Cerebellar nuclear complex (tissue), 1 donor: ENCODE measurements at places on chromosomes 2 and 18.
A peak's percentile ranks its signal among the peaks of the same experiment; 100 is the strongest.

DNA sequence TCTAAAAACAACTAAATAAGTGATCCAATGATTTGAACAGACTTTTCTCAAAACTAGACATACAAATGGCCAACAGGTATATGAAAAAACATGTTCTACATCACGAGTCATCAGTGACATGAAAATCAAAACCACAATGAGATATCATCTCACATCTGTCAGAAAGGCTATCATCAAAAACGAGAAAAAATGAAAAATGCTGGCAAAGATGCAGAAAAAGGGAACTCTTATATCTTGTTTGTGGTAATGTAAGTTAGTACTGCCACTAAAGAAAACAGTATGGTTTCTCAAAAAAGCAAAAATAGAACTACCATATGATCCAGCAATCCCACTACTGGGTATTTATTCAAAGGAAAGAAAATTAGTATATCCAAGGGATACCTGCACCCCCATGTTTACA lies 255.3 kb upstream of the FBXO11 start:
- no peak for DNase-seq

- no peak for DNase-seq
These were observed 18.1 kb downstream of the ARHGAP28 start for GRCh38 chr18:6747646-6748045.

GRCh38 chr18:57089702-57090101 lies 57.2 kb upstream of the BOD1L2 start:
- no peak for DNase-seq

- no peak for DNase-seq
These were observed 44.8 kb downstream of the RMP24 start for GRCh38 chr18:36017232-36017631.

DNA sequence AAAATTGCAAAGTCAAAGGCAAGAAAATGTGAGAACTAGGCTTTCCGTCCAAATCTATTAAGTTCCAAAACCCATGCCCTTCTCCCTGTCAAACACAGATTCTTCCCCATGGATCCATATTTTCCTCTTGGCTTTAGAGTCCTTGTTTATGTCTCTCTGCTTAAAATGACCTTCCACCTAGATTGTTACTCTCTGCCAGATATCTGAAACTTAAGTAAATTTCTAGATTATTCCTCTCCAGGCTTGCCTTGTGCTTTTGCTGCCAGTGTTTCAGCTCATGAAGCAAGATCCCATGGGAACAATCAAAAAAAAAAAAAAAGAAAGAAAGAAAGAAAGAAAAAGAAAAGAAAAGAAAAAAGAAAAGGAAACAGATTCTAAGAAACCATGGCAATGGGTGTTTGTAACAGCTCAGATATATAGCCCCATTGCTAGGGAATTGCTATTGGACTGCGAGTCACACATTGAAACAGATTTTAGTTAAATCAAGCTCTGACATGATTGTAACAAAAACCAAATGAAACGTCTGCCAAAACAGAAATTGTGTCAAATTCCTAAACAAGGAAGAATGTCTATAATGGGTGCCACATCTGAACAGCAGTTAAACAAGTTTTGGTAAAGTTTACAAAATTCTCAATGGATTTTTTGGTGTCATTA lies 660.7 kb upstream of the CNTNAP5 start:
- DNase-seq, result no peak

DNA sequence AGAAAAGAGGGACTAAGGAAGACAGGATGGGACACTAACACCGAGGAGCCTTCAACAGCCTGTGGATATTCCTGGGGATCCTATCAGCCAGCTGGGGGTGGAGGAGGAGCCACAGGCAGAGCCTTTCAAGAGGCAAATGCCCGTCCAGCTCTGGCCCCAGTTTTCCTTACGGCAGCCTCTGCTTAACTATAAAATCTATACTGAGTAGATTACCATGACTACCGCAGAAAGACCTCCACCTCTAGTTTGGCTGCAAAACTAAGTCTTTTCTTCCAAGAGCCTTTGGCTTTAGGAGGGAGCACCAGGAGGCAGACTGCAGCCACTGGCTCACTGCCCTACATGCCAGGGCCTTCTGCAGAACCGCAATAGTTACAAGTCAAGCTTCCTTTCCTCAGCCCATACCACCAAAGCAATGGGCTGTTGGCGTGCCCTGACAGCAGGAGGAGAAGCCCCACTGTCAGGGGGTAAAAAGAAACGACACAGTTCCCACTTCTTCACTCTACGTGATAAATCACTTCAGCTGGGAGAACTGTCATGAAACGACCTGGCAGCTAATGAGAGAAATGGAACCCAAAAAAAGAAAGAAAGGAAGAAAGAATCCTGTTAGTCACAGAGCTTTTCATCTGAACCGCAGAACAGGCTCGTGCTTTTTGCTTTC lies 25.1 kb upstream of the CREB1 start:
- peak; percentile 19 for DNase-seq

- DNase-seq, result no peak
These were observed 19.1 kb downstream of the NETO1 start for GRCh38 chr18:72848503-72849237.

GRCh38 chr2:3267869-3268704 lies 109.5 kb downstream of the EIPR1 start:
- no peak for DNase-seq

DNA sequence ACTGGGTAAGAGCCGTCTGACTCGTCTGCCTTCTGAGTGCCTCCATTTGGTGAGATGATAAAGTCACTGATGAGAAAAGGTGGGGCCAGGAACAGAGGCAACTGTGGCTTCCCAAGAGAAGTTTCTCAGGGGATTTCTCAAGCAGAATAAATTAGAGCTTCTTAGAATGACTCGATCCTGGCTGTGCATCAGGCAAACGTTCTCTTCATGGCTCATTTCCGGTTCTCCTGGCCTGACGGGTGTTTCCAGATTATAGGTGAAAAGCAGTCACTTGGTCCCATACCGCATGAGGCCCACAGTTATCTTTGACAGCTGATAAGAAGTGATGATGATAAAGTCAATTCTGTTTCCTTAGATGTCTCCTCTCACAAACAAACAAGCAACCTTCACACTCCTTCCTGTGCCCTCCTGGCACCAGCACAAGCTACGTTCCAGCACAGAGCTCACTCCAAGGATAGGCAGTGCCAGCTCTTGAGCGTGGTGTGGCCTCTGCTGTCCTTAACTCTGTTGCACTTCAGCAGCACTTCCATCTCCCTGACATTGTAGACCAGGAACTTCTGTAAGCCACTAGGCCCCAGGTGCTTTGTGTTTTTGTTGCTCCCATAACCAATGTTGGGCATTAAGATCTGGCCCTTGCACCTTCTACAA lies 37.8 kb upstream of the KCNF1 start:
- no peak for DNase-seq

- no peak for DNase-seq
These were observed 401.6 kb upstream of the FSIP2 start for GRCh38 chr2:185337033-185337432.

- no peak for DNase-seq
These were observed 659 bp downstream of the ZNF142 start for GRCh38 chr2:218658671-218659257.

DNA sequence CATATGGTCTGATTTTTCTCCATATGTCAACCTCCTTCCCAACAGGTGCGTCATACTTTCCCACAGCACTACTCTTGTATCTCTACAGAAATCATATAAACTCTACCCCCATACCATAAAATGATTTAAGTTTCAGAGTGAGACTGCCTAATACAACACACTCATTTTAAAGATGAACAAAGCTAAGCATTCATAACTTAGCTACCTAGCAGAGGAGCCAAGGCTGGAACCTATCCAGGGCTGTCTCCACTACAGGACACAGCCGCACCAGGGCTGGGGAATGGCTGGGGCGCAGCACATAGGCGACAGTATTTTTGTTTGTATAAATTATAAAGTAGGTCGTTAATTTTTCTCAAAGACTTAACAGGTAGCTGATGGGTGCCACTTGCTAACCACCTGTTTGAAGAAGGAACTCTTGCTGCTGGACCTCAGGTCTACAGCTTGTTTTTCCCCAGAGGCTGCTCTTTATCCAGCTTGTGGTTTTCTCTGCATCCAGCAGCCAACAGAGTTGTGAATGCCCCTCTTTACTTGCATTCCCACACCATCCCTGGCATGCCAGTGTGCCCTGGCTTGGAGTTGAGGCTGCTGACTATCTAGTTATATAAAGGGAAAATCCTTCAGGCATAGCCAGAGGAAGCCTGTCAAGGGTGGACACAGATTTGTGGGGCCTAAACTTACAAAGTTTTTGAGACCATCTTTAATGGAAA lies 62.0 kb downstream of the HNRNPLL start:
- no peak for DNase-seq

GRCh38 chr2:150097901-150098531 lies 389.5 kb downstream of the RND3 start:
- DNase-seq, result no peak

DNA sequence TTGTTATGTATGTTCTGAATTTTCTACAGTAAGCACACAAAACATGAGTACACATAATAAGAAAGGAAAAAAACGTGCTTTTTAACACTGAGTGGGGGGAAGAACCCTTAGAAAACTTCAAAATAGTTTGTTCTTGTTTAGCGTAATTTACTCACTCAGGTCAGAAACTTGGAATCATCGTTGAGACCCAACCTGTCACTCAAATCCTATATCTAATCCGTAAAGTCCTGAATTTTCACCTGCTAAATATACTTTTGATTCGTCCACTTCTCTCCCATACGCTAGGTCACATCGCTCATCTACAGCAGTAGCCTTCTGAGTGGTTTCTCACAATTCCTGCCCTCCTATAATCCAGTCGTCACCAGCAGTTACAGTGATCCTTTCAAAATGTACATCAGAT lies 767 bp downstream of the TPRKB start:
- DNase-seq, result no peak

GRCh38 chr2:8986327-8986976 lies 17.0 kb downstream of the MBOAT2 start:
- no peak for DNase-seq

DNA sequence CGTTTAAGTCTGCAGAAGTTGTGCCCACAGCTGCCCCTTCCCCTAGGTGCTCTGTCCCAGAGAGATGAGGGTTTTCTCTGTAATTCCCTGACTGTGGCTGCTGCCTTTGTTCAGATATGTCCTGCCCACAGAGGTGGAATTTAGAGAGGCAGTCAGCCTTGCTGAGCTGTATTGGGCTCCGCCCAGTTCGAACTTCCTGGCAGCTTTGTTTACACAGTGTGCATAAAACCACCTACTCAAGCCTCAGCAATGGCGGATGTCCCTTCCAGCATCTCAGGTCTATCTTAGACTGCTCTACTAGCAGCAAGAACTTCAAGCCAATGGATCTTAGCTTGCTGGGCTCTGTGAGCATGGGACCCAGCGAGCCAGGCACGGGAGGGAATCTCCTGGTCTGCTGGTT lies 48.1 kb downstream of the LHCGR start:
- no peak for DNase-seq

- no peak for DNase-seq
These were observed 158.9 kb downstream of the PRPF40A start for GRCh38 chr2:152558158-152558984.

- no peak for DNase-seq
These were observed 57.4 kb upstream of the LRRTM1 start for GRCh38 chr2:80361904-80362303.

DNA sequence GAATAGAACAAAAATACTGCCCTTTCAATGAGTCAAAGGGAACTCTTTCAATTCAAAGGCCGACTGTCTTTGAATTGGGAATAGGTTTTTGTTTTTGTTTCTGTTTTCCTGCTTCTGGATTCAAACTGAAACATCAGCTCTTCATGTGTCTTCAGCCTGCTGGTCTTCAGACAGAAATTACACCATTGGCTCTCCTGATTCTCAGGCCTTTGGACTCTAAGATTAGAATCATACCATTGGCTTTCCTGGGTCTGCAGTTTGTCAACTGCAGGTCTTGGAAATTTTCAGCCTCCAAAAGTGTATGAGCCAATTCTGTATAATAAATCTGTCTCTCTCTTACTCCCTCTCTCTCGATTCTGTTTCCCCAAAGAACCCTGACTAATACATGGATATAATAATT lies 31.1 kb downstream of the CTLA4 start:
- no peak for DNase-seq

DNA sequence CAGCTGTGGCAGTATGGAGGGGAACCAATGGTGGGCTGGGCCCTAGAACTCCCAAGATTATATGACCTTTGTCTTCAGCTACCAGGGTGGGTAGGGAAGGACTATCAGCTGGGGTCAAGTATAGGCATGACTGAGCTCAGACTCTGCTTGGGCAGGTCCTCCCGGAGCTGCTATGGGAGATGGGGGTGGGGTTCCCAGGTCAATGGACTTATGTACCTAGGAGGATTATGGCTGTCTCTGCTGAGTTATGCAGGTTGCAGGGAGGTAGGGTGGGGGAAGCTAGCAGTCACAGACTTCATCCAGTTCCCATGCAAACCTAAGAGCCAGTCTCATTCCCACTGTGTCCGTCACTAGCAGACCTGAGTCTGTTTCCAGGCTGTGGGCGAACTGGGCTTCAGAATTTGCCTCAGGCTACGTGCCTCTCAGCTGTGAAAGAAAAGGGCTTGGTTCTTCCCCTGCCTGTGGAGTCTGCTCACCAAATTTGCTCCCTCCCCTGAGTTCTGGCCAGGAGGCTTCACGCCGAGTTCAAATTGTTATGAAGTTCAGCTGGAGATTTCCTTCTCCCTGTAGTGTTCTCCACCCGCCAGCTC lies 985.8 kb upstream of the NRXN1 start:
- no peak for DNase-seq

- DNase-seq, result no peak
These were observed 377.6 kb upstream of the NETO1 start for GRCh38 chr18:73245345-73245744.

DNA sequence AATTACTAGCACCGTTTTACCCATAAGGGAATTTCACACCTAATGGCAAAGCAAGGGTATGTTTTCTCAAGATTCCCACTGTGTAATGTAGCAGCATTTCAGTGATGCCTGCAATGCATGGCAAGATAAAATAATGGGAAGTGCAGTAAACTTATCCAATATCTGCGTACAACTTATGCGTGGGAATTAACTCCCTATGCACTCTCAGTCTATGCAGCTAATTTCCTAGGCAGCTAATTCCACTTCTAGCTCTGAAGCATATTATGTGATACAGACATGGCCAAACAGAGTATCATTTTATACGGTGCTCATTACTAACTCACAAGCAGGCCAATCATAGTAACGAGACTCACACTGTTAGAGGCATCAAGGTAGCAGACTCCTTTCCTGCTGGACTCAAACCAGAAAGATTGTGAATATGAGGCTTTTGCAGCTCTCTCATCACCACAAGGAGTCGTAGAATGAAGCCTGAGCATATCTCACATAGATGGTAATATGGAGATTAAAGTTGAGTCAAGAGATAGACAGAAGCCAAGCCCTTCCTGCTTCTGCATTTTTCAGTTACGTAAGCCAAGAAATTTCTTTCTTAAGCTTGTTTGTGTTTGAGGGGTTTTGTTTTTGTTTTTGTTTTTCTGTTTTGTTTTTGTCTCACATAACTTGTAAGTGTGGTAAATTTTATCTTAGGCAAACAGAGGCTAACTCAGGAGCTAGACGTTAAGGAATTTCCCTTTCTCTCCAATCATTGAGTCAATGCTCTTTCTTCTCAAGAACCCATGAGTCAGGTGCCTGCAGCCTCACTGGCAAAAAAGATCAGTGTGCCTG lies 34.8 kb upstream of the ITGAV start:
- DNase-seq, result no peak

GRCh38 chr2:1766425-1766824 lies 22.1 kb upstream of the PXDN start:
- no peak for DNase-seq
